Urinary bladder (tissue), 4 donors: ENCODE measurements at places on chromosomes 6 and 20. TPM values are rescaled to one million over a fixed set of nuclear protein-coding genes. Genes with fewer than 3 reads are reported as not detected.
A peak's percentile ranks its signal among the peaks of the same experiment; 100 is the strongest.

The WFDC10B gene
- 6.9 TPM for polyA plus RNA-seq

The TMEM14B gene
- 51.5 TPM for polyA plus RNA-seq

The MOG gene
- not detected for polyA plus RNA-seq

The MLN gene
- not detected for polyA plus RNA-seq

The MAS1 gene
- polyA plus RNA-seq = not detected

The CYP21A2 gene
- 2.3 TPM for polyA plus RNA-seq

The SPINT3 gene
- not detected for polyA plus RNA-seq

The ROS1 gene
- not detected for polyA plus RNA-seq

The HTR1E gene
- polyA plus RNA-seq = not detected

- DNase-seq = no peak
These were observed 35.4 kb downstream of the NINL start for GRCh38 chr20:25549843-25550477.

DNA sequence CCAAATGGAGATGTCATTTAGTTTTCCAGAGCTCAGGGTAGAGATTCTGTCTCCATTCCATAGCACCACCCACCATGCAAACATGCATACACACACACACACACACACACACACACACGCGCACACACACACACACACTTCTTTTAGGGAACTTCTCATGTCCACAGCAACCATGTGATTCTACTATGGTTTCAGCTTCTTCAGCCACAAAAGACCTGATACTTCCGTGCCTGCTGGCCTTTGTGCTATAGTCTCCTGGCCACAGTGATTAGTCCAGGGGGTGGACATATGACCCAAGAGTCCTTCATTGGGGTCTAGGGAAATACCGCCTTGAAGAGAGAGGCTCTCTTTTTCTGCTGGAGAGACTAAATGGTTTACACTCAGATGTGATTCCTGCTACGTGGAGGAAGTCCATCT lies 53.5 kb downstream of the CARMIL1 start:
- no peak for DNase-seq

DNA sequence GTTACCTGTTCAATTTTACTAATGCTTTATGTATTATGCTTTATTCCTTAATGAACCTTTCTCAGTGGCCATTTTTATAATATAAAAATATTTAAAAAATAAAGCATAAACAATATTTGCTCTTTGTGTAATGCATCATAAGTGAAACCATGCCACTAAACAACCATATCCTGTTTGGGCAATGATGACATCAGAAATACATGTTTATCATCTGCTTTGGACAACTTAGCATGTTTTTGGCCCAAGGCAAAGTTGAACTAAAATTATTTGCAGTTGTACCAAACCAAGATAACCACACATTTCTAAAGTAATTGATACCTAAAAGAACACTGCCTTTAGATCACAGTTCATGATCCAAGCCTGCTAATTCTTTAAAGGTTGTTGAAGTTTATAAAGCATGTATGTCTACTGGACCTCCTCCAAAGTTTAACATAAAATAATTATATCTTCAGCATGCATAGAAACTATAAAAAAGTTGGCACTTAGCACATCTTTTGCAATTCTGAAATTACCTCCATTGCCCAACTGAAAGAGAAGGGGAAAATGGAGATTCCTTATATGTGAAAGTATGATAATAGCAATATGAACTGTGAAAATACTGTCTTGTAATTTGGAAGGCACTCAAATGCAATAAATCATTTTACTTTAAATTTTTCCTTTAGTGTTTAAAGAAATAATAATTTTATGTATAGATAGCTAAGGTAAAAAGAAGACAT lies 325.6 kb upstream of the RUNX2 start:
- no peak for DNase-seq

GRCh38 chr20:44253528-44253927 lies 6.4 kb downstream of the GDAP1L1 start:
- no peak for DNase-seq

DNA sequence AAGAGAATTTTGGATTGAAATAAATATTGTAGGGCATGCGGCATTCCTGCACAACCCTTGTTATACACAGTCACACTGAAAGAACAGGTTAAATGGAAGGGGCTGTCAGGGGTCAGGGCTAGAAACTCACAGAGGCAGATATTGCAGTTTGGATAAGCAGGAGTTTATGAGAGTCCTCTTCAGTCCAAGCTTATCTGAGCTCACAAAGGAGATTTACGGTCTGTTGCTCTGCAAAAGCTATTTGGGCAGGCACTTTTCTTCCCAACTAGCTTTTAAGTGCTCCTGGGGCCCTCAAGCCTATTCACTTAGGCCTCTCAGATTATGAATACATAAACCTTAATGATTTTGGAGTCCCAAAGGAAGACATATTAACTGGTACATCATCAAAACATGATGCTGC lies 156.2 kb downstream of the SOX4 start:
- DNase-seq = peak; percentile 64

DNA sequence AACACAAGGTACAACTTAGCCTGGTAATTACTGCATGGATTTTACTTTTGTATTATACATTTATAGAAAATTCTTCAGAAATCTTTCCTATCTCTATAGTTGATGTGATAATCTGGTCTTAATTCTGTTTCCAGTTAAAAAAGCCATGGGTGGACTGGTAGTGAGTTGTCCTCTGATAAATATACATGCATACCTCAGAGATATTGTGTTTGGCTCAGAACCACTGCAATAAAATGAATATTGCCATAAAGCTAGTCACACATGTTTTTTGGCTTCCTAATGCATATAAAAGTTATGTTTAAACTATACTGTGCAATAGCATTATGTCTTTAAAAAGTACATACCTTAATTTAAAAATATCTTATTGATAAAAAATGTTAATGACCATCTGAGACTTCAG lies 708.6 kb upstream of the MARCKS start:
- no peak for DNase-seq

DNA sequence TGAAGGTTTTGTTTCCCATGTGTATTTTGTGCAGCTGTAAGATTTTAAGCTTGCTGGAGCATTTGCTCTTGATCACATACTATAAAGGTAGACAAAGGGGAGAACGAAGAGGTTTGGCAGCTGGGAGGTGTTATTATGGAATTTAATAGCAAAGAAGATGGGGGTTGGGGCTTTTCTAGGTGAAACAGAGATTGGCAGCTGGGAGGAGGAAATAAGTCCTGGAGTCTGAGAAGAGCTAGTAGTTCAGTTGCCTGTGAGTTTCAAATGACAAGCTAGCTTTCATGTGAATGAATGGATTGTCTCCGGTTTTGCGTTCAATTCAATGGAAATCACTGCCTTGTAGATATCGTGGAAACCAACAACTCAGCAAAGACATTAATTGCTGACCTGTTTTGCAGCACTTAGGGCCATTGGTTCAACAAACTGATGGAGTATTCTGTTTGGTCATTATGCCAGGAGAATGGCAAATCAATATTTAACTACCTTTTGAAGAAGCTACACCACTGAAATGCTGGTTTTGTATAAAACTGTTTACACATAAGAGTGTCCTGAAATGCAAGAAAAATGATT lies 38.1 kb upstream of the FLRT3 start:
- DNase-seq = no peak

DNA sequence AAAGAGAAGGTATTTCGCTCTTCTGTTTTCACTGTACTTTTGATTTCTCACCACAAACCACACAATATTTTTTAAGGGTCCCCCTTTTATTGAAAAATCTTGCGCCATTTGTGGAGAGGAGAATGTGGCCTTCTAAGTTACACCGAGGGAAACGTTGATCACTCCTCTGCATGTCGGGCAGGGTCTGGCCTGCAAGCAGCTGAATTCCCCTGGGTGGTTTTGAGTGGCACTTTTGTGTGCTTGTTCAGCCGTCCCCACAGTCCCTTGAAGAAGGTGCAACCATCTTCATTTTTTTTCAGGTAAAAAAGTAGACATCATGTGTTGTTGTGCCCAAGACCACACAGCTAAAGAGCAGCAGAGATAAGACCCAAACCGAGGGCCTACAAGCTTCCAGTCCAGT lies 6.1 kb downstream of the GPR31 start:
- DNase-seq = no peak

GRCh38 chr6:77447254-77447653 lies 16.0 kb downstream of the HTR1B start:
- no peak for DNase-seq

GRCh38 chr6:84731401-84731800 lies 33.0 kb downstream of the TBX18 start:
- no peak for DNase-seq
